ENCODE measurements at places on chromosomes 7 and 10. TPM values are rescaled to one million over a fixed set of nuclear protein-coding genes. Genes with fewer than 3 reads are reported as not detected.

- H3K27ac ChIP-seq, result no peak overlapping the region
- no peaks in the 10 kb centered on the region for H3K27me3 ChIP-seq
- H3K4me3 ChIP-seq, result no peak overlapping the region
- H3K36me3 ChIP-seq, result no peaks in the 10 kb centered on the region
- no peaks in the 10 kb centered on the region for H3K4me1 ChIP-seq
These were observed 81.9 kb upstream of the CALN1 start for GRCh38 chr7:72493850-72494661.

- H3K36me3 ChIP-seq, result no peaks in the 10 kb centered on the region
- no peaks in the 10 kb centered on the region for H3K27me3 ChIP-seq
- H3K4me3 ChIP-seq, result no peak overlapping the region
- DNase-seq, result no peak
These were observed 176.2 kb upstream of the ITGB1 start for GRCh38 chr10:33134011-33134751.

GRCh38 chr10:24449321-24449740 lies 240.4 kb downstream of the KIAA1217 start:
- H3K27me3 ChIP-seq, result no peaks in the 10 kb centered on the region
- H3K4me1 ChIP-seq, result peaks cover 20% of the 10 kb centered on the region
- no peak for DNase-seq
- no peaks in the 10 kb centered on the region for H3K36me3 ChIP-seq
- H3K4me3 ChIP-seq, result peak overlapping the region; percentile 20

GRCh38 chr7:4800487-4800886 lies 25.1 kb downstream of the AP5Z1 start:
- H3K4me1 ChIP-seq, result no peaks in the 10 kb centered on the region
- no peaks in the 10 kb centered on the region for H3K27me3 ChIP-seq
- H3K4me3 ChIP-seq, result no peak overlapping the region
- no peaks in the 10 kb centered on the region for H3K36me3 ChIP-seq

GRCh38 chr10:132449051-132449810 lies 52.2 kb downstream of the PWWP2B start:
- peak overlapping the region; percentile 50 for H3K27ac ChIP-seq
- DNase-seq, result peak; percentile 88
- H3K4me1 ChIP-seq, result peaks cover 30% of the 10 kb centered on the region
- H3K27me3 ChIP-seq, result no peaks in the 10 kb centered on the region
- no peak overlapping the region for H3K4me3 ChIP-seq

GRCh38 chr7:156898938-156899337 lies 6.0 kb upstream of the LMBR1 start:
- H3K27ac ChIP-seq, result no peak overlapping the region
- no peaks in the 10 kb centered on the region for H3K36me3 ChIP-seq
- H3K27me3 ChIP-seq, result no peaks in the 10 kb centered on the region
- no peak for DNase-seq

GRCh38 chr10:5364374-5364773 lies 392 bp upstream of the UCN3 start:
- H3K27ac ChIP-seq, result no peak overlapping the region
- H3K4me3 ChIP-seq, result no peak overlapping the region
- no peaks in the 10 kb centered on the region for H3K36me3 ChIP-seq
- DNase-seq, result no peak
- no peaks in the 10 kb centered on the region for H3K4me1 ChIP-seq

GRCh38 chr7:129642871-129643549 lies 31.5 kb downstream of the NRF1 start:
- no peaks in the 10 kb centered on the region for H3K36me3 ChIP-seq
- H3K27ac ChIP-seq, result no peak overlapping the region
- H3K4me3 ChIP-seq, result no peak overlapping the region
- no peak for DNase-seq
- no peaks in the 10 kb centered on the region for H3K4me1 ChIP-seq

DNA sequence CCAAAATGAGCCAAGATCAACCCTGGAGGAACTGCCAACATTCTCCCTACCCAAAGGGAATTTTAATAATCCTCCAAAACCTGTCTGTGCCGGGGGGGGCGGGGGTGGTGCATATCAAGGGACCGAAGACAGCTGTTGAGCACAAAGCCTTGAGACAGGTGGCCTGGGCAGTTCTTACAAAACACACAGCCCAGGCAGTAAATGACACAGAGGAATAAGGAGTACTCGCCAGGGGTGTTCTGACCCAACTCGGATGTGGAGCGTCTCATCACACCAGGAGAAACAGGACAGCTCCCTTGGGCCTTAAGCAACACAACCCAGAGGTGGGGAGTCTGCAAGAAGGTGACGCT lies 35.6 kb downstream of the PLAC9 start:
- no peaks in the 10 kb centered on the region for H3K27me3 ChIP-seq
- no peak overlapping the region for H3K27ac ChIP-seq
- no peak overlapping the region for H3K4me3 ChIP-seq
- no peak for DNase-seq
- no peaks in the 10 kb centered on the region for H3K4me1 ChIP-seq

Gene ZNF25
- polyA plus RNA-seq, result 7.8 TPM

Gene FKBP6
- polyA plus RNA-seq, result 0.05 TPM

Gene NAT16
- polyA plus RNA-seq, result 3.6 TPM
